ENCODE measurements at places on chromosomes 3 and 15. TPM values are rescaled to one million over a fixed set of nuclear protein-coding genes. Genes with fewer than 3 reads are reported as not detected.
A peak's percentile ranks its signal among the peaks of the same experiment; 100 is the strongest.

- no peak overlapping the region for H3K27ac ChIP-seq
- no peaks in the 10 kb centered on the region for H3K27me3 ChIP-seq
- DNase-seq, result no peak
- peaks cover 26% of the 10 kb centered on the region for H3K4me1 ChIP-seq
These were observed 4.7 kb upstream of the KPNA4 start for GRCh38 chr3:160569894-160570652.

DNA sequence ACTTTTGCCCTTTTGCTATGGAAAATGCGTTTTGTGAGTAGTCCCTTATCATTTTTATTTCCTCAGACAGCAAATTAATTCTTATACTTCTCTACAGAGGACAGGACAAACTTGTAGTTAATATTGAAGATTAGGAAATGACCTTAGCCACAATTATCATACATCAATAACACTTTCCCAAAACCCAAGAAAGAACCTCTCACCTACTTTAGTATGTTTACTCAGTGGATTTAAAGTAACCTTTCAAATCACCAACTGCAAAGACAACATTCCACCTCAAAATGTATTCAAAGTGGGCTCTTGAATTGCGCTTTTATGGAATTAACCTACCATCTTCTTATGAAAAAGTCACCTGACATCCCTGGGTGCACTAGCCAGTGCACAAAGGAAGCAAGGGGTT, 107.3 kb downstream of the PLCH1 start:
- no peak overlapping the region for H3K4me3 ChIP-seq
- H3K36me3 ChIP-seq, result no peaks in the 10 kb centered on the region
- no peak for DNase-seq
- no peak overlapping the region for H3K27ac ChIP-seq
- H3K4me1 ChIP-seq, result no peaks in the 10 kb centered on the region
- H3K27me3 ChIP-seq, result no peaks in the 10 kb centered on the region

- no peaks in the 10 kb centered on the region for H3K36me3 ChIP-seq
- DNase-seq, result no peak
- H3K27me3 ChIP-seq, result no peaks in the 10 kb centered on the region
- H3K4me3 ChIP-seq, result no peak overlapping the region
These were observed 144.2 kb downstream of the LRTM1 start for GRCh38 chr3:54783611-54784010.

Gene CHRNA3
- not detected for total RNA-seq

GRCh38 chr3:105402287-105402801, 35.6 kb downstream of the ALCAM start:
- H3K27me3 ChIP-seq, result no peaks in the 10 kb centered on the region
- peak overlapping the region; percentile 52 for H3K4me3 ChIP-seq
- peak; percentile 87 for DNase-seq

GRCh38 chr3:122200661-122201060, 17.2 kb downstream of the CASR start:
- no peaks in the 10 kb centered on the region for H3K4me1 ChIP-seq
- DNase-seq, result peak; percentile 12
- no peak overlapping the region for H3K27ac ChIP-seq
- H3K27me3 ChIP-seq, result no peaks in the 10 kb centered on the region
- no peaks in the 10 kb centered on the region for H3K36me3 ChIP-seq

Data from Calu3 (cell line).